Stomach (tissue), 19 donors: ENCODE measurements at places on chromosomes 2 and 18. TPM values are rescaled to one million over a fixed set of nuclear protein-coding genes. Genes with fewer than 3 reads are reported as not detected.

ZRANB3 gene
- 0.87 TPM for total RNA-seq

- DNase-seq: no peak
Observed at GRCh38 chr2:119063177-119063576, 95.4 kb downstream of the C1QL2 start.

DNA sequence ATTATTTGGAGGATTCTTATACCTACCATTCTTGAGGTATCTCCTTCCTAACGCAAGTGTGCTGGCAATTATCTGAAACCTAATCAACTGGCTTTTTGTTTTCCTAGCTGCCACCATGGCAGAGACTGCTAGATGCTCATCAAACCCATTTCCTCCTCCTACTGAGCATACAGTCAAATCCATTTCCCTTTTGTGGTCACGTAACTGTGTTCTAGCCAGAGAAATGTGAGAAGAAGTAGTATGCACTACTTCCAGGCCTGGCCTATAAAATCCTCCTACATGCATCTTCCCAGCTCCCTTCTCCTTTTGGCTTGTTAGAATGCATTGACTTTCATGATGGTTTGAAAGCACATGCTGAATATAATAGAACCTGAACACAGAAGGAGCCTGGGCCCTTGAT, 494.1 kb upstream of the MEIS1 start:
- DNase-seq: no peak

GRHL1 gene
- total RNA-seq: 4.5 TPM

DNA sequence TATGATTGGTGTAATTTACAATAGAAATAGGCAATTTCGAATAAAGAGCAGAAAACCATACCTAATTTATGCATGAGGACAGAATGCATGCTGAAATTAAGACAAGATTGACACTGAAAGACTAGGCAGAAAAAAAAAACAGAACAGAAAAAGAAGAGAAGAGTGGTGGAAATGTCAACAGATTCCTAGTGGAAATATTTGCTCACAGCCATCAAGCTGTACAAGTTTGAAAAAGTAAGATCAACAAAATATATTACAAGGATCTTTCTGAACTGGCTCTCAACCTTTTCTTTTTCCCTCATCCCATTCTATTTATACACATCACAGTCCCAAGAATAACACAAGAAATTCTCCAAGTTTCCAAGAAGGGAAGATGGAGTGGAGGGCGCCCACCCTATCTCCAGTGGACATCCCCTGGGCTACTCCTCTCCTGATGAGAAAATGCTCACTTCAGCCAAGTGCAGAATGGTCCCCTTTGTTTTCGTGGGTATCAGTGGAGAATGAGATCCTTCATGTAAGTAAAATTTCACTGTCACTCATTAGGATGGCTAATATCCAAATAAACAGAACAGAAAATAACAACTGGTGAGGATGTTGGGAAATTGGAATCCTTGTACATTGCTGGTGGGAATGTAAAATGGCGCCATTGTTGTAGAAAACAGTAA, 51.0 kb upstream of the ZNF532 start:
- DNase-seq: no peak

DNA sequence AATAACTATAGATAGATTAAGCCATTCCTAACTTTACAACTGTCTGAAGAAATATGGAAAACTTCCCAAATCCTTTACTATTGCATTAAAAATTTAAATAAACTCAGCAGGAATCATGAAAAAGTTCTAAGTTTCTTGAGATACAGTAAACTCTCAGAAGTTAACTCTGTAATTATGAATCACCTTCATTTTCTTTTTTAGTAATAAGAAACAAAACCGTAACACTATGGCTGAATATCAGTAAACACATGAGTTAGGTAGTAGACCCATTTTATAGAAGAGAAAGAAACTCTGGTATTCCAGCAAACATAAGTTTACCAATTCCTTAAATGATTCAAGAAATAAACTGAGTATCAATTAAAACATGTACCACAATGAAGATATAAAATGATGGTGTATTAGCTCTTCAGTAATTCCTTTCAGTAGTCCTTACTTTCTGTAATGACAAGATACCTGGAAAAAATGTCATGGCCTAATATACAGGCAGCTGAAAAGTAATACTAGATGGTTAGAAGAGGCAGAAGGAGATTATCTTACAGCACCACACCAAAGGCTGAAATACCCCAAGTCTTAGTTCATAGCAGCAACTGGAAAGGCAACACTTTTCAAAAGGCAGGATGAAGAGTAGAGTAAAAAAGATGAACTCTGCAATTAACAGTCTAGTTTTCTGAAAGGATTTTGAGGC, 11.5 kb downstream of the TRIP12 start:
- DNase-seq: no peak

DNA sequence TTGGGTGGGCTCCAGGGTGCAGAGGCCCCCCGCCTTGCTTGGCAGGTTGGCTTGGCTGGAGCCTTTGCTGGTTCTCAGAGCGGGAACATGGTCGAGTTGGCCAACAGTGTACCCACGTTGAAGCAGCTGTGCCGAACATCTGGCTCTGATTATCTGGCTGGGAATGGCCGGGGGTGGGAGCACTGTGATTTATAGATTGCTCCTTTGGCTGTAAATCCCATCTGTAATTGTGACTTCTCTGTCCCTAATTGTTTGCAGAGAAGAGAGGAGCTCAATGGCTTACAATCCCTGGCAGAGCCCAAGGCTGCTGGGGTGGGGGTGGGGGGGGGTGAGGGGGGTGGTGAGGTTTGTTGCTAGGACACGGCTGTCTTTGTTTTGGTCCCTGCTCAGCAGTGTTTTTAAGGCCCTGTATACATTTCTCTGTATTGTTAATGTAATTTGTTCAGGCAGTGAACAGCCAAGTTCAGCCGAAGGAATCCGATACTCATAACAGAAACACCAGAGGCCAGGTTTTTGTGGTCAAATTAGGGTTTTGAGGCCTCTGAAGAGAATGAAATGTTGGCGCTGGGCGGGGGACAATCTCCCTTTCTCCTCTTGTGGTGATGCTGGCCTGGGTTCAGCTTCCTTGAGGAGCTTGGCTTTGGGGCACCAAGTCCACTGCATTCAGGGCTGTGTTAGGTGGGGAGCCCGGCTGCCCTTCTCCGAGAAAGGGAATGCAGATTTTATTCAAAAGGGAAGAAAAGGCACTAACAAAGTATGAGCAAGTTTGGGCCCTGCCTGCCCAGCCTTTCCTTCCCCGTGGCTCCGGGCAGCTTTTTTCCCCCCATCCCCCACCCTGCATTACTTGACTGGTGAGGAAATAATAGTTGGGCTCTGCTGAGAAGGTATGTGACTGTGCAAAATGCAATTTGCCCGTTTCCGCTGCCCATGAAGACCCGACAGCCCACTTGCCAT, 82.5 kb downstream of the TCF7L1 start:
- peak; percentile 82 for DNase-seq

C2orf80 gene
- not detected for total RNA-seq

TCF23 gene
- total RNA-seq: not detected

APCDD1 gene
- total RNA-seq: 47.8 TPM

DNA sequence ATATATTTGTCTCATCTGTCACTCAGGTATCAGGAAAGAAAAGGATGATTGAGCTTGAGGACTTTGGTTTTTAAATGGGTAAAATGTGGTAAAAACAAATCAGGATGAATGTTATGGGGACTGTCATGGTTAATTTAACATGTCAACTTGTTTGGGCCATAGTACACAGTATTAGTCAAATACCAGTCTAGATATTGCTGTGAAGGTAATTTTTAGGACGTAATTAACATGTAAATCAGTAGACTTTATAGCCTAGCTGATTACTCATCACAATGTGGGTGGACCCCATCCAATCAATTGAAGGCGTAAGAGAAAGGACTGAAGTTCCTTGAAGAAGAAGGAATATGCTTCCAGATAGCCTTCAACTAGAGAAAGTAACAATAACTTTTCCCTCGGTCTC, 275.7 kb upstream of the ZNF804A start:
- DNase-seq: no peak

DNA sequence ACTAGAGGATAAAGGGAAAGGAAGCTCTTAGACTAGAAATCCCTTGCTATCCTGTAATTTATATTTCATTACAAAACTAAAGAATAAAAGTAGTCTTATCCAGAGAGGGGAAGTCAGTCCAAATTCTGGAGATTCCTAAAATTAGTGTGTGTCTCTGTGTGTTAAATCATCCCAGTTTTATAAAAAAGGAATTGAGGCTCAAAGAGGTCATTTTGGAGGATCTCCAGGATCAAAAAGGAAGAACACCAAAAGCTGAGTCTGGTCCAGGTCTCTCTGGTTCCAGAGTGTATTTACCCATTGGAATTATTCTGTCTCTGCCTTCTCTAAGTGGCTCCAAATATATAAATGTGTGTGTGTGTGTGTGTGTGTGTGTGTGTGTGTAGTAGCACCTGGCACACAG, 166.7 kb downstream of the NRXN1 start:
- no peak for DNase-seq

DNA sequence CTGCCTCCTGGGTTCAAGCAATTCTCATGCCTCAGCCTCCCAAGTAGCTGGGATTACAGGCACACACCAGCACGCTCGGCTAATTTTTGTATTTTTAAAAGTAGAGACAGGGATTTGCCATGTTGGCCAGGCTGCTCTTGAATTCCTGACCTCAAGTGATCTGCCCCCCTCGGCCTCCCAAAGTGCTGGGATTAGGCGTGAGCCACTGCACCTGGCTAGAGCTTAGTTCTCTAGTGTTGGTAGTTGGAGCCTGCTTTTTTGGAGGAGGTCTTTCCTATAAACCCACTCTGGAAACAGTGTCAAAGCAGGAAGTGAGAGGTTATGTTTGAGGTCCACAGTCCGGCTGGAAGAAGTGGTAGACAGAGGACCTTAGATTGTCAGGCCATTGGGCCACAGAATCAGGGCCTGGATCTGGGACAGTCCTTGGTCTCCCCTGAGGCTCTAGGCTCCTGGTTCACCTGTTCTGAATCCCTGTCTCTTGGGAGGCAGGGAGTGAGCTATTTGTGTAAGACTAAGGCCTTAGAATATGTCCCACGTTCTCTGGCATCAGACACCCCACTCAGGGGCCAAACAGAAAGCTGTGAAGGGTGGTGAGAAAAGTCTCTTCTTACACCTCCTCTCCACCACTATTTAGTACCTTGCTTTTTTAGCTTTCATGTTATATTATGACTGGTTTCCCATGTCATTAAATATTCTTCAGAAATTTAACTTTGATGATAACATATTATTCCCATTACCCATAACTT, 34.5 kb downstream of the PCBP1 start:
- DNase-seq: no peak

GRCh38 chr2:184890311-184890710, 292.0 kb downstream of the ZNF804A start:
- DNase-seq: no peak

SIX2 gene
- total RNA-seq: 15.8 TPM

DNA sequence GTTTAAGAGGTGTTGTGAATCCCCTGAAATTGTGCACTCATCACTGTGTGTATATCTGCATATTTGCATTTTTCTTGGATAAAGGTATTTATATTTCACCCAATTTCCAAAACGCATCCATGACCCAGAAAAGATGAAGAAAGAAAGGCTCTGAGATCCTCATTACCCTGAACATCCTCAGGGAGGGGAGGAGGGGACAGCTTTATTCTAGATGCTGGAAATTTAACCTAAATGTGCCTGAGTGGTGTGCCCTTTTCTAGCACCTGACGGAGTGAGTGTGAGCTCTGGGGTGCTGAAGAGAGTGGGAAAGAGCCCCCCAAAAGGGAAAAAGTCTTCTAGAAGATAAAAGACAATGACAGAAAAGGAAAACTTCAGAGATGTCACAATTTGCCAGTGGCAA, 20.8 kb downstream of the CNTNAP5 start:
- no peak for DNase-seq

DNA sequence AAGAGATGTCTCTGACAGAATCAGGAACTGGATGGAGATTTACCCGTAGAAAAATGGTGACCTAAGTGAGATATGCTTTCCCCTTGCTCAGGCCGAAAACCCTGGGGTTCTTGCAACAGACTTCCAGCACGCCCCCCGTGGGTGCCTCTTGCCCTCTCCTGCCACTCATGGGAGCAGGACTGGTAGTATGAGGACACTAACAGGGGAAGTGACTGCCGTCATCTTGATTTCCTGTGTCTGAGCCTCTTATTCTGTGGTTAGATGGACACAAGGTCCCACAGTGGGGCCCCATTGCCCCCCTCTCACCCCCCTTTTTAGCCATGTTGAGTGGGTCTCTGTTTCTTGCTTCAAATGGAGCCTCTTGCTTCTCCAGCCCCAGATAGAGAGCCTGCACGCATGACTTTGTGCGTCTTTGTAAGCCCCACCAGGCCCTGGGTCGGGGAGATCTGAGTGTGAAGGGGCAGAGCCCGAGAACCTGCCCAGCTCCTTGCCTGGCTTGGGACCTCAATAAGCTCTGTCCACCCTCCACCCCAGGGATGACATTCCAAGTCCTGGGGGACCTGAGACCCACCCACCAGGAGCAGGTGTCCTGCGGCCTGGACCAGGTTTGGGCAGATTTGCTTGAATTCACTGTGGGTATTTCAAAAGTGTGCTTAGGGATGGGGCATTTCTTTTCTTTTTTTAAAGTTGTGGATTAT, 12.6 kb downstream of the GNLY start:
- DNase-seq: no peak

STON1 gene
- total RNA-seq: 116 TPM

- DNase-seq: no peak
Observed at GRCh38 chr2:190809876-190810525, 70.6 kb upstream of the GLS start.

GRCh38 chr2:133641942-133642725, 73.9 kb upstream of the NCKAP5 start:
- no peak for DNase-seq

DHRS9 gene
- not detected for total RNA-seq

DNA sequence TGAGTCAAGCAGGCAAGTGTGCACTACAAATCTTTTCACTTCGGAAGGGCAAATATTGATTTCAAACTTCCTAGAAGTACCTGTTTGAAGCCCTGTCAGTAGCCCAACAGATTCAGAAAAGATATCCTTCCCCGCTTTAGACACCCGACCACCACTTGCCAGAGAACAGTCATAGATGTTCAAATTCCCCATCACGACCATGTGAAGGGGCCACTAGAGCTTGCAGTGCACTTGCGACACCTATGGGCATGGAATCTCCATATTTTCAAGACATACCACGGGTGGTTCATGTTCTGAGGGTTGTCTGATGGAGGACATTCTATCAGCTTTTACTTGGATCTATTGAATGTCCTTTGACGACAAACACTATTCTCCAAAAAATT, 23.8 kb downstream of the GNLY start:
- DNase-seq: no peak

MAPRE3 gene
- 7.0 TPM for total RNA-seq

GRCh38 chr18:55380589-55380988, 207.4 kb downstream of the TCF4 start:
- DNase-seq: no peak

DNA sequence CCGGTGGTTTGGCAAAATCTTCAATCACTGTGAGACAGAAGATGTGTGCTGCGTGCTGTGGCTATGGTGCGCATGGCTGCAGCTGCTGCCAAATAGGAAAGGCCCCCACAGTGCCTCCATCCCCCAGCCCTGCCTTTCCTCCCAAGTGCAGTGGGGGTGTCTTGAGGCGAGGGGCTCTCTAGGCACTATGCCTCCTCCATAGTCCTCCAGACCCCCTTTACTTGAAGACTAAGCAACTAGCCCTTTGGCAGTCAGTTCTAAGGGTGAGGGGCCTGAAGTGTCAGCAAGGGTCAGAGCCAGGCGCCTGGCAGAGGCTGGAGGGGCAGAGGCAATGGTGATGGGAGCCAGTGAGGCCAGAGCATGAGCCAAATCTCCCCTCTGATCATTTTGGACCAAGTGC, 13.6 kb upstream of the TMEM185B start:
- peak; percentile 3 for DNase-seq

STARD6 gene
- not detected for total RNA-seq

KCNG3 gene
- total RNA-seq: not detected

- no peak for DNase-seq
Observed at GRCh38 chr18:27120246-27120645, 64.9 kb downstream of the CHST9 start.
